Hematopoietic multipotent progenitor cell treated with erythropoietin and hydrocortisone succinate and interleukin-3 and kit ligand, for 6 days (in vitro differentiated cells): ENCODE measurements at places on chromosomes 3 and 15.

DNA sequence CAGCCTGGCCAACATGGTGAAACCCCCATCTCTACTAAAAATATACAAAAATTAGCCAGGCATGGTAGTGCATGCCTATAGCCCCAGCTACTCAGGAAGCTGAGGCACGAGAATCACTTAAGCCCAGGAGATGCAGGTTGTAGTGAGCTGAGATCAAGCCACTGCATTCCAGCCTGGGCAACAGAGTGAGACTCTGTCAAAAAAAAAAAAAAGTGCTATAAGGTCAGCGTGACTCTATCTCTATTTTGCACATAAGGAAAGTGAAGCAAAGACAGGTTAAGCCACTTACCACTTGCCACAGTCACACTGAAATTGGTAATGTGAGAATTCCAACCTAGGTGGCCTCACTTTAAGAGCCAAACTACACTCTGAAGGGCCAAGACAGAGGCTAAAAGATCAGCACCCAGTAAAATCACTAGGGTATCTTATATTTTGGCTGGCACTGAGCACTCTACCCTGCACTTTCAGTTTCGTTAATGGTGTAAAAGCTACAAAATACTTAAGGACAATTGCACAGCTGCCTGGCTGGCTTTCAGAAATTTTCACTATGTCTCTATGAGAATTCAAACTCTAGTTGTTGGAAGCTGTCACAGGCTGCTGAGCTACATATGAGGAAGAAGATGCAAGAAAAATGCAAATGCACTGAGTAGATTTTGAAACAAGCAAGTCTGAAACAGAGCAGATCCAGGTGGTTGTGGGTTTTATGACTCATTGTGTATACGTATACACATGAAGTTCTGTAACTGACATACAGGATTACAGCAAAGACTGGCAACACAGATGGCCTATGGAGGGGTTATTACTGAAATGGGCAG, 32.7 kb downstream of the TRANK1 start:
- DNase-seq: peak; percentile 86

GRCh38 chr3:62073038-62073437, 300.3 kb downstream of the FEZF2 start:
- no peak for DNase-seq

DNA sequence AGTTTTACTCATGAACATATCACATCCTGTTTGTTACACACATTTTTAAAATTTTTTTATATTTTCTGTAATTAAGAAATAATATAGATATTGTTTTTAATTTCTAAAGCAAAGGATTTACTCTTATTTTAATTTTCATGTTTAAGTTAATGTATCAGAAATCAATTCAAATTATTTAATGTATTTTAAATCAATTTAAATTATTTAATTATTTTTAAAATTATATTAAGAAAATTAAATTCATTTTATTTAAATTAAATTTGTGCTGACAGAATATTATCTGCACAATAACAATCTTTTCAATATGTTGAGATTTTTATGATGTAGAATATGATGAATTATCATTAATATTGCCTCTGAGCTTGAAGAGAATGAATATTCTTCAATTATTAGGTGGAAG, 681.2 kb upstream of the ALCAM start:
- DNase-seq: no peak

- DNase-seq: peak; percentile 32
Observed at GRCh38 chr15:75456710-75457109, 5.2 kb upstream of the SIN3A start.

DNA sequence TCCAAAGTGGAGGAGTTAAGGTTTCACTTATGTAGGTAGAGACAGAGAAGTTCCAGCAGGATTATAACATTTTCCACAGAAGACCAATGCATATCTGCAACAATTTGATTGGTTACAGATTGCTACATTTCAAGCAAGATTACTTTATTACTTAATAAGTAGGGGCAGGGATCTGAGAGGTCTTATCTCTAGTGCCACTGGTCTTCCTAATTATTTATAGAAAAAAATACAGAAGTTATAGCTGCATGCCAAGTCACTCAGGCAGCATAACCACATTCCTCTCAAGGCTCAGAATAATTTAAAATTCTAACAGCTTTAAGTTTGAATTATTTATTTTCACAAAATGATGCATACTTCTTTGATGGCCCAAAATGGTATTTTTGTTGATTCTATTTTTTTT, 30.5 kb downstream of the RAD54L2 start:
- DNase-seq: peak; percentile 73

- no peak for DNase-seq
Observed at GRCh38 chr3:14474363-14475081, 65.6 kb downstream of the GRIP2 start.

GRCh38 chr15:90789462-90789861, 72.3 kb downstream of the BLM start:
- DNase-seq: no peak

DNA sequence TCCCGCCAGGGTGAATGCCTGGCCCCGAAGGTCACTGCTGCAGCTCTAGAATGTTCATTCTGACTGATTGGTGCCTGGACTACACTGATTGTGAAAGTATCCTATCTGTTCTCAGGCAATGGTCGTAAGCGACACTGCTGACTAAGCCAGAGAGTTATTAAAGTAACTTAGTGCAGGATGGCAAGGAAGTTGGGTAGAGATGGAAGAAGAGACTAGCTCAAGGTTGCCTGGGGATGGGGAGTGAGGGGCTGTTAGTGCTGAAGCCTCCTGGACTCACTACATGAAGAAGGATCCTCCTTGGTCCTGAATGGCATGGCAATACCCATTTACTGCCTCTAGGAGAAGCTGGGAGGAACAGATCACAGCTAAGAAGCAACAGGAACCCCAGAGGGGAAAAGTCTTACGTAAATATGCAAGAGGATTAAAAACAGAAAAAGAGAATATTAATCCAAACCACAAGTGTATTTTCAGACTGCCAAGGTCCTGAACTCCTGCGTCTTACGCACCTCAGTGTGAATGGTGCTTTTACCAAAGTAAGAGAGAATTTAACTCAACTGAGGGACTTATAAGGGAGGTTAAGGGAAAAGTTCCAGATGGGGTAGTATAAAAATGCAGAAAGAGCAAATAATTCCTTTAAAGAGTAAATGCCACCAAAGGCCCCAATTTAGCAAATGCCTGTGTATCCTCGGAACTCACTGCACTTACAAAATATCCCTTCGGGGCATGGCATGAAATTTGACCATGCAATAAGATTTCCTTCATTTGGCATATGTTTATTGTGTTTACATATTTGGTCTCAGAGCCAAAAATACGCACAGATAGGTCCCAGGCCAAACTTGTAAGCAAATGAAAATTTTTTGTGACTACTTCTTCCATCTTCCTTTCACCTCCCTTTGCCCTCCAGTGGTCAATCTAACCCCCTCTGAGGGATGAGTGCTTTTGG, 64.0 kb upstream of the DGKG start:
- DNase-seq: peak; percentile 26

DNA sequence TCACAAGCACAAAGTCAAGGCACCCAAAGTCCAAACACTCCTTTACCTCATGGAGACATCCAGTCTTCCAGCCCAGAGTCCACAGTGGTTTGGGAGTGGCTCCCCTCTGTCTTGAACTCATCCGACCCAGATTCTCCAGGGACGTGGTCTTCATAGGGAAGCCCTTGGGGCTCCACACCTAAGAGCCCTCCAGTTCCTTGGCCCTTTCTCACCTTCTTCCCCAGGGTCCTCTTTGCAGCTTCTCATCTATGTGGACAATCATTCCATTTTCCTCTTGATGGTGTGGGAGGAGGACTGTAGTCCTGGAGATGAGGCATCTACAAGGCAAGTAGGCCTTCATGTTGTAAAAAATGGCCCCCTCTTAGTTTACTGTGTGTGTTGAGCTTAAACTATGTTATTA, 87.3 kb upstream of the RNF7 start:
- DNase-seq: no peak

DNA sequence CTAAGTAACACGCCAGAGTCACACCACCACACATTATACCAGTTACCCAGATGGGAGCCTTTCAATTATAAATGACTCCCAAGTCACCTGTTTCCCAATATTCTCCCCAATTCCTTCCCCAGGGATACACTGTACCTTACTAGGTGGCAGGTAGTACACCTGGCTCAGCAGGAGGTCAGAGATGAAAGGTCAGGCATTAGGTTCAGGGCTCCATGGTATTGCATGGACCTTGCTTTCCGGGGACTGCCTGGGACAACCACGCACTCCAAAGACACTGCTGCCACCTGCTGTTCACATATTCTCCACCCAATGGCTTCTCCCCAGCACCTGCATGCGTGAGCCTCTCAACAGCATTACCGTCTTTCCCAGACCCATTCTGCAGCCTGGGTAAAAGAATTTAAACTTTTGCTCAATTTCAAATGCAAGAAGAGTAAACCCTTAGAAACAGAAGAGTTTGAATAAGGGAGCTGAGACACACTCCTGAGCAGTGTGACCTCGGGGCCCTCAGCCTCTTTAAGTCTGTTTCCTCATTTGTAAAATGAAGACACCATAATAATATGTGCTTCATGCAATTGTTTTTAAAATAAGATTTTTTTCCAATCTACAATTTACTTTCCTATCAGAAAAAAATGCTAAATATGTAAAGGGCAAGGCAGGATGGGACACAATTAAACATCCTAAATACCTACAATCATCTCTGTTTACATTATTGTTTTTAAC, 28.0 kb upstream of the LACTB start:
- DNase-seq: peak; percentile 93

DNA sequence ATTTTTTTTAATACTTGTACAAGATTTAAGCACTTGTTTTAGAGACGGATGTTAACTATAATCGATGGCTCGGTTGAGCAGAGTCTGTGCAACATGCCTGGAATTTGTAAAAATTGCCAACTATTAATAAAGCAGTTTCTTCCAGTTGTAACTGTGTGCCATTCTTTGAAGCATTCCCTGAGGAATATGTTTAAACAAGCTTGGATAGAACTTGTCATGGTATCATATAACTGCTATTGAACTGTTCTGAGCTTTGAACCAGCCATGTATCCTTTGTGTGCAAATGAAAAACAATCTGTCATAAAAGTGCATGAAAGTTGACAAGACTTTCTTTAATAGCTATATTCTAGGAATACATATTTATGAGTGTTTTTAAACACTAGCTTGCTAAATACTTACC, 45.8 kb upstream of the UBE2E2 start:
- DNase-seq: no peak

- no peak for DNase-seq
Observed at GRCh38 chr3:42288385-42288784, 22.4 kb upstream of the CCK start.

DNA sequence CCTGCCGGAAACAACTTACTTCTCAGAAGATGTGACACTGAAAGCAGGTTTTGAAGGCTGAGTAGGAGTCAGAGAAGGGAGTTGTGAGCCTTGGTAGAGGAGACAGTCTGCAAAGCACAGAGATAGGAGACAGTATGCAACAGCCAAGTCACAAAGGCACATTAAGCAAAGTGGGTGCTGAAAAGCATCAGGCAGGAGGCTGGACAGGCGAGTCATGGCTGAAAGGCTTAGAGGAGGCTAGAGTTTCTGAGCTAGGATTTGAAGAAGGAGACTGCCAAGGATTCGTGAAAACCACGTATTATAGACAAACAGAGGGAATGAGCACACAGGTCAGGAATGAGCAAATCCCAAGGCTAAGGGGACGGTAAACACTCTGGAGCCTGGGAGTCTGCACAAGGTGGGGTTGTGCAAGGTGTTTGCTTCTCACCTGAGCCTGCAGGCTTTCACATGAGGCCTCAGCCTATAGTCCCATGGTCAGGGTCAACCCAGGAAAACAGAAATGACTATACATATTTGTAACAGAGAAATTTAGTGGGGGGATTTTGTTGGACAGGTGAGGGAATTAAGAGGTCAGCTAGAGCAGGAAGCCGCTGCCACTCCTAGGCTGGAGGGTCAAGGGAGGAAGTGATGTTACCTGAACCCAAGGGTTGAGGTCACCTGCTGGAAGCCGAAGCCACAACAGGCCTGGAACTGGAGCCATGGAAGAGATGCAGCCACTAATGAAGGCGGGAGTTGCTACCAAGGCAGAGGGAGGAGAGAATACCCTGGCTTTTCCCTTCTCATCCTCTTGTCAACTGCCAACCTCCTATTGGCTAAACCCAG, 23.1 kb upstream of the TRIM71 start:
- DNase-seq: no peak

- peak; percentile 35 for DNase-seq
Observed at GRCh38 chr15:67064607-67065530, 533 bp upstream of the SMAD3 start.

- peak; percentile 75 for DNase-seq
Observed at GRCh38 chr3:72665701-72666446, 182.4 kb downstream of the SHQ1 start.

DNA sequence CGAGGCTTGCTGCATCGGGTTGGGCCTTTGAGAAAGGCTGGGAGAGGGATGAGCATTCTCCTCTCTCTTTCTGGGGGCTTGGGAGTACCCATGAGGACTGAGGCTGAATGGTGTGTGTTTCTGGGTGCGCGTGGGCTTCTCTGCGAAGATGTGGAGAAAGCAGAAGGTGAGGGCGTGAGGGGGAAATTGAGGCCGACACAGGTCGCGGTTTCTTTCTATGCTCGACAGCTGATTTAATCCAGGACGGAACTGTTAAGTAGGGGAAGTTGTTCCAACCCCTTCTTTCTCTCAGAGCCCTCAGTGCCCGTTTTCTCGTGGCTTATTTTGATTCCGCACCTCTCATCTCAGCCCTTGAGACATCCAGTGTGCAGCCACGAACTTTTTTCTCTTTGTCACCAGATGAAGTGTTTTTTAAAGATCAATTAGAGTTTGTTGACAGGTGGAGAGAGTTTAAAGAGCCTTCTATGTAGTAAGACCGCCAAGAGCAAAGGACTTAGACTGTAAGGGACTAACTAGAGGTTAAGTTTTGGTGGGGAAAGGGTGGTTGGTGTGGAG, 711 bp downstream of the STARD9 start:
- DNase-seq: no peak

- DNase-seq: no peak
Observed at GRCh38 chr3:130517602-130518001, 625 bp downstream of the COL6A6 start.

GRCh38 chr3:34381243-34381642, 582.8 kb downstream of the PDCD6IP start:
- DNase-seq: no peak

- DNase-seq: peak; percentile 64
Observed at GRCh38 chr3:5479229-5479799, 291.8 kb downstream of the EDEM1 start.

GRCh38 chr3:10392244-10392643, 71.3 kb upstream of the SEC13 start:
- no peak for DNase-seq
